ENCODE measurements at places on chromosomes 7 and 10.

DNA sequence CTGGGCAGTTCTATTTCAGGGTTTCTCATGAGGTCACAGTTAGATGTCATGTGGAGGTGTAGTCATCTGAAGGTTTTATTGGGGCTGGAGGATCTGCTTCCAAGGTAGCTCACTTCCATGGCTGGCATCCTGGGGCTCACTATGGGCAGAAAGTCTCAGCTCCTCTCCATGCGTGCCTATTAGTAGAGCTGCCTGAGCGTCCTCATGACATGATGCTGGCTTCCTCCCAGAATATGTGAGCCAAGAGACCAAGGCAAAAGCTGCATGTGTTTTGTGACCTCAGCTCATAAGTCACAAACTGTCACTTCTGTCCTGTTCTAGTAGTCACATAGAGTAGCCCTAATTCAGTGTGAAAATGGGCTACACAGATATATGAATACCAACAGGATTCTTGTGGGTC, 524.4 kb downstream of the SUGCT start:
- no peak for DNase-seq

DNA sequence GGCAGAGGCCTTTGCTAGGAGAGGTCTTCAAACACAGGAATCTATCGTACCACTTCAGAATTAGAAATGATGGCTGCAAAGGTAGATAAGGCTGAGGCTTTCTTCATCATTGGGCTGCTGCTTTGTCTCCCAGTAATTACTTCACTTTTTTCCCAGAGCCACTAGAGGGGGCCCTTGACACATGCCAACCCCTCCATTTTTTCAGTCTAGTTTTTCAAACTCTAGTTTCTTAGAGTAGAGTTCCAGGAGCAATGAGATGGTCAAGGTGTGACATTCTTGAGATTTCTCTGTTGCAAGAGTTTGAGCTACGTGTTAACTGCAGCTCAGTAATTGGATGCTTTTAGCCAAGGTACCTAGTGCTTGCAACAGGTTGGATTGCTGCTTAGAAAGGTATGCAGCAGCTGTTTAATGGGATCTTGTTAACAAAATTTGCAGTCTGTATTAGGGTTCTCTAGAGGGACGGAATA, 33.8 kb upstream of the RBM20 start:
- peak; percentile 60 for DNase-seq

DNA sequence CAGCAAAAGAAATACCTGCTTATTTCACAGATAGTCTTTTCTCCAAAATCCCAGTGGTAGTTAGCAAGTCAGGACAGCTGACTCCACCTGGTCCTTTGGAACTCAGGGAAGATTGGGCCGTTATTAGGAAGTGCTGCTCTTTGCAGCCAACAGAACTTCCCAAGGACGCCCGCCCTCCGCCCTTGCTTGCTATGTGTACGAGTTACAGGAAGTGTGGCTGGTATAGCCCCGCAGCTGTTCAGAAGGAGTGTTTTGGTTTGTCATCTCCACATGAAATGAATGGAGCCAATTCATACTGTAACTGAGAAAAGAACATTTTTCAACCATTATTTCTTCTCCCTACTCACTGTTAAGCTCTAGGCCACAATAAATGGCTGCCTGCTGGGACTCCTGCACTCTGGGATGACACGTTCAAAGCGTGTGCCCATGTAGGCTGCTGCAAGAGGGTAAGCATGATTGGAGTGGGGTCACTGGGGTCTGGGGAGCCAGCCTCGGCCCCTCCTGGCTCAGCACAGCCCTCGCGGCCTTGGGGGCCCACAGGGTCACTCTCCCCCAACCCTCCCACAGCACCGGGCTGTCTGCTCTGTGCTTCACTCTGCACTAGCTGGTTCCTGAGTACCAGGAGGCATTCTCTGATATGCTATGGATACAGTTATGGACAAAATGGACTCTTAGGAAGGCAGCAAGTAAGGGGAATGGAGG, 244.0 kb downstream of the EBF3 start:
- no peak for DNase-seq

DNA sequence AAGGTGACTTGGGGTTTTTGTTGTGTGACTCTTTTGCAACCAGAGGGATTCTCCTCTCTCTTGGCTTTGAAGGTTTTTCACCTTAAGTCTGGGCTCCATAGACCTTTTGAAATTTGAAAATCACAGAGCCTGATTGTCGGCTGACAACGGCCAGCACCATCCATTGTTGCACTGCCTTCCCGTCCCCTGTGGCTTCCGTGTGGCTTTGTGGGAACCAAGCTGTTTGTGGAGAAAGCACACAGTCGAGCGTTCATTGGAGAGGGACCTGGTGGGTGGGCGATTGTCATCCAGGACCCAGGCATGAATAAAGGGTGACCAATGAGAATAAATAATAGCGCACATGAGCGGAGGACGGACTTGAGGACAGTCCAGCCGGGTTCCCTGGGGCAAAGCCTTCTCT, 7.4 kb upstream of the RAMP3 start:
- DNase-seq = no peak

DNA sequence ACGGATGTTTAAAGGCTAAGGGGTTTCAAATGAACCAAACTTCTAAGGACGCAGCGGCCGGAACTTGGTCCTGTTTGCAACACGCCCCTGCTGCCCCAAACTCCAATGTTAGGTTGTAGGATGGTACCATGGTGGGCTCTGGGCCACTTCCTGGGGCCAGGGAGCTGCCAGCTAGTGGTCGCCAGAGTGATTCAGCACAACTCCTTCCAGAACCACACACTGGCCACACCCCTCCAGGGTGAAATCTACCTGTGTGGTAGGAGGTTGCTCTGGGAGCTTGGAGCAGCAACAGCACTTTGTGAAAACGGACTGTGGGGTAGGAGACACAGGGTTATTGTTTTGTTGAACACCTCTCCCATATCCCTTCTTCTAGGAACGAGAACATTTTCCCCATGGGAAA, 161.1 kb downstream of the FANK1 start:
- DNase-seq = no peak

GRCh38 chr10:96097865-96098264, 32.2 kb upstream of the ZNF518A start:
- no peak for DNase-seq

DNA sequence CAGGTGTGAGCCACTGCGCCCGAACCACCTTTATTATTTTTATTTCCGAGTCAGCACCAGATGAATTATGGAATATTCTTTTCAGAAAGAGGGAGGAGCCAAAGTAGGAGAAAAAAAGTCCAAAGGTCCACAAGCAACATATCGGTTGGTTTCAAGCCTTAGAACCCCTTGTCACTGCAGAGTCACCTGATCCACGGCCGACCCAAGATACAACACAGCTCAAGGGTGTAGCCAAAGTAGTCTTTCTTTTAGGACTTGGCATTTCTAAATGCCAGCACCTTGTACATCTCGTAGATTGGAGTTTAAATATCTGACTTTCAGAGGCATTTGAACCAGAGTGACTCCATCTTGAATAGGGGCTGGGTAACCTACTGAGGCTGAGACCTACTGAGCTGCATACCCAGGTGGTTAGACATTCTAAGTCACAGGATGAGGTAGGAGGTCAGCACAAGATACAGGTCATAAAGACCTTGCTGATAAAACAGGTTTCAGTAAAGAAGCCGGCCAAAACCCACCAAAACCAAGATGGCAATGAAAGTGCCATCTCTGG, 113.9 kb upstream of the ANLN start:
- no peak for DNase-seq

DNA sequence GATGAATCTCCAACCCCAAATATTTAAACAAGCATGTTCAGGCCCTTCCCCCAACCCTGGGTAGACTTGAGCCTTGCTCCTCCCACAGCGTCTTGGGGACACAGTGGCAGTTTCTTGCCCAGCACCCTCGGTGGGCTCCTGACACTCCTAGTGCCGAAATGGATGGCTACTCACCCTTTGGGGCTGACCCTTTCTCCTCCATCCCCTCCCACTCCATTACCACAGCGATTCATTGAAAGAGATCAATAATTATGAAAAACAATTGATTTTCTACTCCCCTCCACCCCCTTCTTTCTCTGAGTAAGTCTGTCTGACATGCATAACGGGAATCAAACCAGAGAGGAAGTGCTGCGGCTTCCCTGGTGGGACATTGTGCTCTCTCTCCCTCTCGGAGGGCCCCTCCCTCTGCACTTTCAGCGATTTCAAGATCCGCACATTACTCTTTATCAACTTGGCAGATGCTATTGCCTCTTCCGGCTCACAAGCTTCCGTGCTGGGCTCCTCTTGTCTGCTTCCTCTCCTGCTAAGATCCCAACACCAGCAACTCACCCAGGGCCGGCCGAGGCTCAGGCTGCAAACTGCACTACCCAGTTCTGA, 79.0 kb upstream of the PLXNA4 start:
- peak; percentile 70 for DNase-seq

DNA sequence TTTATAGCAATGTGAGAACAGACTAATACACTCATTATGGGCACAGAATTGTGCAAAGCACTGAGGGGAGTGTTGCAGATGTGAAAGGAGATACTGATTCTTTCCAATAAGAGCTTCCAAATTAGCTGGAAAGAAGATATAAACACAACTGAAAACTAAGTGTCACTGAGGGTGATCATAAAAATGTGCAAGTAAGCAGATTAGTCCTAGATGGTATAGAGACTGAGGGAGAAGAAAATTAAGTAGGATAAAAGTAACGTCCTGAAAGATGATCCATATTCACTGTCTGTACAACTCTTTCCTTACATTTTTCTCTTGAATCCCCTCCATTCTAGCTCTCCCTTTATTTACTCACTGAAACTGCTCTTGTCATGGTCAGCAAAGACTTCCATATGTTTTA, 11.2 kb upstream of the NXPH1 start:
- no peak for DNase-seq
